ENCODE measurements at places on chromosomes 4 and X.

- DNase-seq: peak; percentile 39
Observed at GRCh38 chrX:51834076-51834475, 59.3 kb upstream of the MAGED1 start.

- DNase-seq: no peak
Observed at GRCh38 chrX:110175146-110175545, 142.7 kb downstream of the AMMECR1 start.

- DNase-seq: no peak
Observed at GRCh38 chr4:108820492-108821350, 57.9 kb upstream of the ETNPPL start.

- DNase-seq: peak; percentile 11
Observed at GRCh38 chrX:119648421-119648775, 42.2 kb upstream of the NKRF start.

GRCh38 chrX:39577985-39578869, 519.5 kb downstream of the BCOR start:
- no peak for DNase-seq

- DNase-seq: peak; percentile 21
Observed at GRCh38 chr4:88524171-88524570, 595 bp upstream of the PYURF start.

DNA sequence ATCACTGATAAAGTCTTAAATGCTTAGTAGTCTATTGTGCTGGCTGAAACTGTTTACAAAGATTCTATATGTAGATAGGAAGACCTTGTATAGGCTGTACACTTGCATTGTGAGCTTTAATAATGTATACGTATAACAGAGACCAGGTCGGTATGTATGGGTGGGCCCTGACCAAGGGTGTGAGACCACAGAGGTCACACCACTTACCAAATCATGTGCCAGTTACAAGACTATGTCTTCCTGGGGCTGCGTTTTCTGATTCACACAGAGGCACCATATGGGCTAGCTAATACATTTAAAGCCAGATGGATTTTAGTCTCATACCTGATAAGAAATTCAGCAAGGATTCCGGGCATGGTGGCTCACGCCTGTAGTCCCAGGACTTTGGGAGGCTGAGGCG, 8.8 kb downstream of the DIAPH2 start:
- no peak for DNase-seq

DNA sequence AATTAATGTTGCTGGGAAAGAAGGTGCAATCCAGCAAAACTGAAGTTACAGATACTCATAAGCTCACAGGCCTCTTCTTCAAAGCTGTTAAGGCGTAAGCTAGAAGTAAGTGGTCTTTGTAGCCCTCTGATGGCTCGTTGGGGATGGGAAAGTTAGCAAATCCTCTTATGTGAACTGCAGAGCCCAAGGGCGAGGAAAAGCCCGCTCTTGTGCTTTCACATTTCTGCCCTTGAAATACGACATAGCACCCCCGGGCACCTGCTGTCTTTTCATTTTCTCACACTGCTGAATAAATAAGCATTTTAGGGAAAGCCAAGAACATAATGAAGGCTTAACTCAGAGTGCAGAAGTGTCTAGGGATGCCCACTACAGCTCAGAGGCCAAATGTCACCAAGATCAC, 73.1 kb upstream of the SORBS2 start:
- DNase-seq: no peak

DNA sequence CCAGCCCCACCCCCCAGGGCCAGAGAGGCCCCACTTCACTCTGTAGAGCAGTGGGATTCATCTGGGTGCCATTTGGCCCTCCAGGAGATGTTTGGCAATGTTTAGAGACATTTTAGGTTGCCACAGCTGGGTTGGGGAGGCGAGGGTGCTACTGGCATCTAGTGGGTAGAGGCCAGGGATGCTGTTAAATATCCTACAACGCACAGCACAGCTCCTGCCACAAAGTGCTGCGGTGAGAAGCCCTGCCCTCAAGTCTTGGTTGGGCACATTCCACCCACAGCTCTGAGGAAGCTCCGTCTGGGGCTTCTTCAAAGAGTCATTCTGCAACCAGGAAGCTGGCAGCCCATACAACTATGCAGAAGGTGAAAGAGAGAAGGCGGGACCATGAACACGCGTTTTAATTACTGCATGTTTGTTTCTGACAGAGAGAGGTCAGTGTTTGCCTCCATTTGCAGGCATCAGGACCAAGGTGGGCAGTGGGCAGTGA, 48.1 kb upstream of the FAM9C start:
- no peak for DNase-seq

DNA sequence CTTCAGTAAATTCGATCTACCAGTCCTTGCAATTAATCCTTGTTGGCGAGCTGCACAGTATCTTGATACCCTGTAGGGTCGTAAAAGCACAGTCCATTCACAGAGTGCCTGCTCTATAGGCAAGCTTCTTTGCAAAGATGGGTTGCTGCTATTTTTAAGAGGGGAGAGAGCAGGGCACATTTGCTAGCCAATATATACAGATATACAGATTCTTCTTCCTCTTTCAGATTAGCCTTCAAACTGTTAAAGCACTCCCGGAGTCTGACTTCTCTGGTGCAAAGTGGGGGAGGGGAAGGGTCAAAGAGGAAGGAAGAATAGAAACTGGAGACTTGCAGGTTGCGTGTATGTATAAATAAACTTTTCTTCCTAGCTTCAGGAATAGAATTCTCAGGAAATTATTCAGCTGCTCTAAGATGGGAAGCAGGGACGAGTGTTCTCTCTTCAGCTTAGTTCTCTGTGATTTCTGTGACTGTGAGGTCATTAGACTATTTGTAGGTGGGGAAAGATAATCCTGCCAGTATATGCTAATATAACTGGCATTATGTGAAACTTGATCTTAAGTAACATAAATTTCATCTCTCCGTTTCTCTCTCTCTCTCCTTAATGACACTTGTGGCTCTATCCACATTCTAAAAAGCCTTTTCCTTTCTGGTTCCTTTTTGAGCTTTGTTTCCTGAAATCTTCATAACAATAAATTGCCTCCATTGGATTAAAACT, at the start of gene CYSLTR1:
Gene CYSLTR1 (minus strand): TSS at position 242 of the 717 bp plus-strand sequence. CDS start 53,865 bp downstream, outside the sequence.
- DNase-seq: peak; percentile 4

- no peak for DNase-seq
Observed at GRCh38 chr4:38415682-38416081, 248.3 kb upstream of the KLF3 start.

DNA sequence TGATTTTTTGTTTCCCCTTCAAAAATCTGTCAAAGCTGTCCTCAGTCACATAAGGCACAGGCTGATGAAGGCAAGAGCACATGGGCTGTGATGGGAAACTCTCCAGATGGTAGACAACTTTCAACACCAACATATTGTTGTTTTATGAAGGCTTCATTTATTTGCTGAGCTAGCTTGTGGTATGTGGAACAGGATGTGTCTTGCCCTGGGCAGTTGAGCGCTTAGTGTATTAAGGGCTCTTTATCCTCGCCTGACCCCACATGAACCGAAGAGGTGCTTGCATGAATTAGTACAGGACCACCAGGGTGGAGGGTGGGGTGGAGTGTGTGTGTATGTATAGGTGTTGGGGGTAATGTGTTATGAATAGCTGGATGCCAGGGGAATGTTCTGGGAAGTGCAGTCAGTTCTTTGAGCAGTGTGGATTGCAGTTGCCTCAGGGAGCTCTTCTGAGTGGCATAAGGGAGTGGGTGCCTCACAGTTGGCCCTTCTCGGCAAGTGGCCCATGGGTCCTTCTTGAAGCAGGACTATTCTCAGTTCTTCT, 103.1 kb downstream of the PHEX start:
- no peak for DNase-seq

DNA sequence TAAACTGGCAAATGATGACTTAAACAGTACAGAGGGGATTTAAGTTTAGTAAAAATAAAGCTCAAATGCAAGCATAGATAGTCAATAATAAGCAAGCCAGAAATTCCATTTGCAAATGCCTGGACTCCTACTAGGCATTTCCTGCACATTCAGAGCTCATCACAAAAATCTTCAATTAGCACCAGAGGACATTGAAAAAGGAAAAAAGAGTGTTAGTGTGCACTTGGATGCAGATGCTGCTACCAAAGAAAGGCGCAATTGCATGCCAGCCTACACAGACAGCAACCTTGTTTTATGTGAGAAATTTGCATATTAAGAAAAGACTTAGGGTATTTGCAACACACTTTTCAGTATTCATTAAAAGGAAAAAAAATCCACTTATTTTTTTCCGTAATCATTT, 282.1 kb downstream of the GRIA2 start:
- DNase-seq: no peak

DNA sequence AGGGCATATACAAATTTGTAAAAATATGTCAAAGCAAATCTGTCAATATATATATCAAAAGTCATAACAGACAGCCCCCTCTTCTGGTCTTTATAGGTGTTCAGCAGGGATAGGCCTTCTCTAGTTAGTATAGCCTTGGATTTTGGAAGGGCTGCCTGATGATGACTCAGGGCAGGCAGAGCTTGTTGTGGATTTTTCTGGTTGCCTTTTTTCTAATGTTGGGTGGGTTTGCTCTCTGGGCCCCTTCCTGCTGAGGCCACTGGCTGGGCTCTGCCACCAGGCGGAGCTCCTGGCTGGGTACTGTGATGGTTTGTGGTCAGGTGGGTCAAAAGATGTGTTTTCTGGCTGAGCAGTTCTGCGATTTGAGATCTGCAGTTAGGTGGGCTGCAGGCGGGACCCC, 294.2 kb downstream of the GRIA2 start:
- DNase-seq: no peak

DNA sequence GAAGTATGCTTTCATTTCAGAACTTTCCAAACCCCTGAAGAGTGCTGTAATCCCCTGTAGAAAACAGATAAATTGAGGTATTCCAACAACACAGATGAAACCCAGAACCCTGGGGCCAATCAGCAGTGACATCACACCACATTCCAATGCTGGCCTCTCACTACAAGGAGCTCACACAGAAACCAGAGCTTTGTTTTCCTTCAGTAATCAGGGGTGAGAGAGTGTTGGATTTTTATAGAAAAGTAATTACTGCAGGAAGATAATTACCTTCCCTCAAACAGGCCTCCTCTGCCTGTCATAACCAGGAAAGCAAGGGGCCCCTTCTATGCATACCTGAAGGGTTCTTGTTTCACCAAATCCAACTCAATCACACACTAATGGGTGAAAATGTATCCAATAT, 246.2 kb downstream of the SCFD2 start:
- no peak for DNase-seq

- no peak for DNase-seq
Observed at GRCh38 chr4:25590171-25590570, 65.5 kb upstream of the SLC34A2 start.

GRCh38 chr4:147345662-147346061, 135.2 kb upstream of the EDNRA start:
- no peak for DNase-seq

DNA sequence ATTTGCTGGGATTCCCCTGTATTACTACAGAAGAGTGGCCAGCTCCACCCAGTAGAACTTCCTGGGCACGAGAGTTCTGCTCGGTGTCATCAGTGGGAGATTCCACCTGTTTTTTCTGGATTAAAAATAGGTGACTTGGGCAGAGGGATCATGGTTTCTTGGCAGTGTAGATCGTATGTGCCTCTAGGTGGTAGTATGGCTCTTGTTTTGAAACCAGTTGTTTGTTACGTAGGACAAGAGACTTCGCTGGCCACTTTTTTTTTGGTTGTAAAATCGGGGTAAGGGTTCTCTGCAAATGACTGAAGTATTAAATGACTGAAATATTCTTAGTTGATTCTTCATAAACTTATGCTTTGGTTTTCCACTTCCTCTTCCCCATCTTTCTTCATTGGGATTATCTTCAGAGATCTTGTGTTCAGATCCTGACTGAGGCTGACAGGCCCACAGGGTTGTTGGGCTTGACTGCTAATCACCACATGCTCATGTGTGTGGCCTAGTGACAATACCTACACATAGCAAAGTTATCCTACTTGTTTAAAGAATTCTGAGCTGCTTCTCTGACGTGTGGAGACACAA, 43.8 kb upstream of the WDR1 start:
- peak; percentile 67 for DNase-seq

GRCh38 chrX:2516623-2517022, 15.8 kb upstream of the DHRSX start:
- no peak for DNase-seq

GRCh38 chrX:107600366-107600765, 27.9 kb upstream of the PRPS1 start:
- no peak for DNase-seq

GRCh38 chr4:54946741-54947140, 178.7 kb downstream of the KDR start:
- DNase-seq: no peak

DNA sequence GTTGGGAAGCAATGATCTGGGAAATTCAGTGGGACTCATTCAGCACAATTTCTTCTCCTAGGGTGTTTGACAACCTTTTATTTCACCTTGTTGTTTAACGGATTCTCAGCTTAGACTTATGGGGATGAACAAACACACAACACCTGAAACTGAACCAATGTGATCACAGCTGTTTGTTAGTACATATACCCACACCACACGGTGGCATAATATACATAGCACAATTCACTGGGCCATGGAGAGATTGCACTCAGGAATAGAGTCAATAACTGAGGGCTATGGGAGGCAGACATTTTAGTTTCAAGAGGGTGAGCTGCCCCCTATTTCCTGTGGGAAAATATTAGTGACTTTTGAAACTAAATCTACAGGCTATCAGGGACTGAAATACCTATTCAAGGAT, 148.0 kb downstream of the PARM1 start:
- no peak for DNase-seq

- DNase-seq: no peak
Observed at GRCh38 chr4:97910005-97910404, 233.3 kb downstream of the STPG2 start.

GRCh38 chr4:156705311-156705710, 266.3 kb downstream of the PDGFC start:
- no peak for DNase-seq

DNA sequence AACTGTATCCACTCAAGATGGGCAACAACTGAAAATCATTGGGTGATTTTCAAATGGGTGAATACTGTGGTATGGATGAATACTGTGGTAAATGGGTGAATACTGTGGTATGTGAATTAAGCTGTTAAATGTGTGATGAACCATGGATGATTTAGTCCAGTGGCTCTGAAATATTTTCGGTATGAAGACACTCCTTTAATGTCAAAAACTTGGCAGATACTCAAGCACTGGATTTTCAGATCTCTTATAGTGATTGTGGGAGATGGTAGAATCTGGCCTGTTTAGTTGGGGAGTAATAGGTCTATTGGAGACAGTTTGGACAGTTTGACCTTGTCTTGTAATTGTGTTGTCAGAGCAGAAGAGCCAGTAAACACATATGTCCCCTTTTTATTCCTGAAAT, 45.7 kb downstream of the SSX7 start:
- DNase-seq: no peak

- no peak for DNase-seq
Observed at GRCh38 chr4:113921089-113921794, 58.2 kb downstream of the ARSJ start.

DNA sequence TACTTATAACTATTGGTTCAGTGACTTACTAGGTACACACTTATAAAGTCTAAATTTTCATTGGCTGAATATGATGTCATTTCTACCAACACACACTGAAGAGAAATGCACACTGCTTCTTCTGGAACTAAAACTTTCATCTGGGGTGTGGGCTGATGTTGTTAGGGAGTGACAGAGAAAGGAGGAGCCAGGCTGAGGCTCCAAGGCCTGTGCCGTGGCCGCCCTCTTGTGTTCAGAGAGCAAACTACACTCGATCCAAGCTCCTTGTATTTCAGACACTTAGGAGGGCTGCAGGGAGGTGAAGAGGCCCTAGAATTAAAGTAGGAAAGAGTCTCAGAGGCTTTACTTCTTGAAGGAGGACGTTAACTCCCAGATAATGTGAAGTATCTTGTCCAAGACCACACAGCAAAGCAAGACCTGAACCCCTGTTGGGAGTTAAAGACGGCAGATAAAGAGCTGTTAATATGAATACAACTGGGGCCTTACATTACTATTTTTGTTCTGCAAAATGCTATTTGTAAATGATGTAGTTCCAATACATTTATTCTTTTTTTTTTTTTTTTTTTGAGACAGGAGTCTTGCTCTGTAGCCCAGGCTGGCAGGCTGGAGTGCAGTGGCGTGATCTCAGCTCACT, 137.5 kb downstream of the AFAP1 start:
- DNase-seq: peak; percentile 80
